ENCODE measurements at places on chromosomes 3 and 15. TPM values are rescaled to one million over a fixed set of nuclear protein-coding genes. Genes with fewer than 3 reads are reported as not detected.

DNA sequence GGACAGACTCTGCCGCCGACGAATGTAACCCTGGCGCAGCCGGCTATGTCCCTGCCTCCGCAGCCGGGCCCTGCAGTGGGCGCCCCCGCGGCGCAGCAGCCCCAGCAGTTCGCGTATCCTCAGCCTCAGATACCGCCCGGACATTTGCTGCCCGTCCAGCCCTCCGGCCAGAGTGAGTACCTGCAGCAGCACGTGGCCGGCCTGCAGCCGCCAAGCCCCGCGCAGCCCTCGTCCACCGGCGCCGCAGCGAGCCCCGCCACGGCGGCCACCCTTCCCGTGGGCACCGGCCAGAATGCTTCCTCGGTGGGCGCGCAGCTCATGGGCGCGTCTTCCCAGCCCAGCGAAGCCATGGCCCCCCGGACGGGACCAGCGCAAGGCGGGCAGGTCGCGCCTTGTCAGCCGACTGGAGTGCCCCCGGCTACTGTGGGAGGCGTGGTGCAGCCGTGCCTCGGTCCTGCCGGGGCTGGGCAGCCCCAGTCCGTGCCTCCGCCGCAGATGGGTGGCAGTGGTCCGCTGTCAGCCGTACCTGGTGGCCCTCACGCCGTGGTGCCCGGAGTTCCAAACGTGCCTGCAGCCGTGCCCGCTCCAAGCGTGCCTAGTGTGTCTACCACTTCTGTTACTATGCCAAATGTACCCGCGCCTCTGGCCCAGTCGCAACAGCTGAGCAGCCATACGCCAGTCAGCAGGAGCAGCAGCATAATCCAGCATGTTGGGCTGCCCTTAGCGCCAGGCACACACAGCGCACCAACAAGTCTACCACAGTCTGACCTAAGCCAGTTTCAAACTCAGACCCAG is 2.4 kb downstream of the TSC22D2 start:
- DNase-seq = peak; percentile 66

DNA sequence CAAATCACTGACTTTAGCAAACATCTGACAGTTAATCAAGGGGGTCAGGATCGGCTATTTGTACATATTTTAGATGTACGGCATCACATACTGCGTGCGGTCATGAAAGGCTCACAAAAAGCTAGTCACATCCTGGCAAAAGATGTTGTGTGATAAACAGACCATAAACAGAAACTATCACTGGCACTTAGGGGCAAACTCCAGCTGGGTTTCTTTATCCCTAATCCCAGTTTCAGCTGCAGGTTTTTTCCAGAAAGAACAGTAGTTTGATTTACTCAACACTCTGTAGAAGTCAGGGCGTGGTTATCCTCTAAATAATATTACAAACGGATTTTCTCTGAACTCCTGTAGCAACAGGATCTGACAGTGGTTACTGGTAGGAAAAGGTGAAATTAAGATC is 112.4 kb upstream of the BHLHE40 start:
- DNase-seq = no peak

DNA sequence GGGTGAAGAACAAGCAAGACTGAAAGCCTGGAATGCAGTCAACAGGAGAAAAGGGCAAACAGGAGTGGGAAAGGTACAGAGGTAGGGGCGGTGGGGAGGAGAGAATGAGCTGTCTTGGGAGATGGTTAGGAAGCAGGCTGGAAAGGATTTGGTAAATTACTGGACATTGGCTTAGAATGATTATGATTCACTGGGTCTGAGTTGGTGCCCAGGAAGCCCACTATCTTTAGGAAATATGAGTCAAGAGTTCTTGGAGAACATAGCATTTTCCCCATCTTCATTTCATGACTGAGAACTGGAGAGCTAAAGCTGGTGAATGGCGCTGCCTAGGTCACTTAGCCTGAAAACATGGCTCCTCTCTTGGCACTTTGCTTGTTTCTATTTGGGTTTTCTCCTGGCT is 74.7 kb upstream of the C3orf80 start:
- DNase-seq = no peak

DNA sequence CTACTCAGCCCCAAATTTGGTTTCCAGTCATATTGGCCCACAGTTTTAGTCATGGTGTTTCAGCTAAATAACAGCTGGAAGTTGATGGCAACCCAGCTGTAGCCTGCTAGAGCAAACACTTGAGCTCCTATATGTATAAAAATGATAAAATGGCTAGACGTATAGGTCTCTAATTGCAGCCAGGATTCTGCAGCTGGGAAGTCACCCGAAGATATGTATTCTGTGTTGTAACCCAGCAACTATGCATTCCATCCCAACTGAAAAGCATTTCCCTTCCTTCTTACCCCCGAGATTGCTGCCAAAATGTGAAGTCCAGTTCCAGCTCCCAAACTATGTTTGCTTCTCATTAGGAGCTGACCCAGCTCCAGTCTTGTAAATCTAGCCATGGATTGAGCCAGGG is 408.4 kb downstream of the AGBL1 start:
- no peak for DNase-seq

- DNase-seq = no peak
These were observed 113.1 kb downstream of the MYO5A start for GRCh38 chr15:52415628-52416027.

DNA sequence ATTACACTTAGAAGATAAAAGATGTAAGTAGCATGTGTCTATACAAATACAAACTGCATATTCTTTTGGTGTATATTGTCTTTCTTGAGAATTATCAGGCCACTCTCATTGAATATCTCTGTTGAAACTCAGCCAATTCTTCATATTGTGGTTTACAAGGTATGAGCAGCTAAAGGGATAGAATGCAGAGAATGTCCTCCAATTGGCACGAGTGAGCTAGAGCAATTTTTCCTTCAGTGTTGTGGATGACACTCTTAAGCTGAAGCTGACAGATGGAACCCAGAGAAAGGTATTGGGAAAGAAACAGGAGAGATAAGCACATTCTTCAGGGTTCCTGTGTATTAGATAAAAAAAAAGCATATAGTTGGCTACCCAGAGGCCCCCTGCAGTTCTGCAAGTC is 453.1 kb downstream of the EPHA3 start:
- DNase-seq = no peak

DNA sequence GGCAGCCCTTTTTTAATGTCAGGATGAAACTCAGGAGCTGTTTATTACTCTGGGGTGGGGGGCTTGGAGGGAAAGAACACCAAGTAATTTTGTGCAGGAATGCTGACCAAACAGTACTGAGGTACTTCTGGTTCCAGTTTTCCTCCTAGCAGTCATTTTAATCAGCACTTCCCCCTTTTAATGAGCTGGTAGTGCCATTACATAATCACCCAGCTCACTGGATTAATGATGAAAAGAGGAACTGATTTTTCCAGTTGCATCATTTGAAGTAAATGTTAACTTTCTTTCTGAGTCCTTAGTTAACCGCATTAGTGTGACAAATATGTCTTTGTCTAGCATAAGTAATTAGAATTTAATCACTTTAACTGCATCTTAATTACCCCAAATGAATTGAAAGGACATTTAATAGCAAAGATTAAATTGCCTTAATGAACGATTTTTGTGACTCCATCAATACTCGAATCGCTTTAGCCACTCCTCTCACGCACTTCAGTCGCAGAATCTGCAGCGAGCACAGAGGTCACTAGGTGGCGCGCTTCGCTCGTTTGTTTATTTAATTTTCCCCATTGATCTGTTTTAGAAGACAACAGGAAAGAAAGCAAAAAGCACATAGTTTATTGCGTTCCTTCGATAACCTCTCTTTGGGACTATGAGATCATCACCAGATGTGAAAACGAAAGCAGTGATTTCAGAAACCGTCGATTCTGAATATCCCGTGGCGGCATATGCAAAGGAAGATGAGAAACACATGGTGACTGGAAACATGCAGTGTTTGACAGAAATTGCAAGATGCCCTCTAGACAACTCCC is 9.8 kb downstream of the ONECUT1 start:
- peak; percentile 75 for DNase-seq

DNA sequence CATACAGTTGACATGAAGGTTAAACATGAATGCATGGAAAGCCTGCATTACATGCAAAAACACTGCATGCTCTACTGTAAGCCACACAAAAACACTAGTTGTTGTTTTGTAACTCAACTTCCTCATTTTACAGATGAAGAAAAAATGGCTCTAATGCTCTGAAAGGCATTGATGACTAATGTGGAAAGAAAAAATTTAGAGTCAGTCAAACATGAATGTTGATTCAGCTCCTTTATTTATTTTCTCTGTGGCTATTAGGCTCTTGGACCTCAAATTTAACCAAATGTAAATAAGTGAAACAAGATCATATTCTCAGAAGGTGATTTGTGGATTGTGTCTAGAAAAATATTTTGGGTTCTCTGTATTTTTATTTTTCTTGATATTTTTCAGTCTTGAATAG is 336.7 kb upstream of the ZNF717 start:
- no peak for DNase-seq

GRCh38 chr3:12186515-12187286 is 28.0 kb upstream of the TIMP4 start:
- DNase-seq = no peak

The TEX55 gene
- total RNA-seq = not detected

The CAND2 gene
- 16.8 TPM for total RNA-seq

The SPINK8 gene
- total RNA-seq = not detected
